ENCODE measurements at places on chromosomes 6 and 20.

GRCh38 chr6:6900569-6901204 is 207.1 kb upstream of the RREB1 start:
- DNase-seq, result no peak

DNA sequence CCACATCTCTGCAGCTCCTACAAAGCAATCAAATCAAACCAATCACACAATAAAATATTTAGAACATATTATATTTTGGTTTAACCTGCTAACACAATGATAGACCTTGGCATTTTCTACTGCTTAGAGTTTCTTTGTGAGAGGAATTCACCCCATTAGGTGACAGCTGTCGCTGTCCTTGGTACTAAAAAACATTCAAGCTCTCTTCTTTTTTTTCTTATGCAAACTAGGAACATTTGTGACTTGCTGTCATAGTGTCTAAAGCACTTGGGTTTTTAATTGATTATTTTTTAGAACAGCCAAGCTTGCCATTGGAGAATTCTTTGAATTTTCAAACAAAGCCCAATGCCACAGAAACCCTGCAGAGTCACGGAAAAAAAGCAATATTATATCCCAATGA is 46.4 kb downstream of the CNR1 start:
- DNase-seq, result no peak

GRCh38 chr6:157075549-157076450 is 247.5 kb downstream of the TMEM242 start:
- DNase-seq, result no peak

DNA sequence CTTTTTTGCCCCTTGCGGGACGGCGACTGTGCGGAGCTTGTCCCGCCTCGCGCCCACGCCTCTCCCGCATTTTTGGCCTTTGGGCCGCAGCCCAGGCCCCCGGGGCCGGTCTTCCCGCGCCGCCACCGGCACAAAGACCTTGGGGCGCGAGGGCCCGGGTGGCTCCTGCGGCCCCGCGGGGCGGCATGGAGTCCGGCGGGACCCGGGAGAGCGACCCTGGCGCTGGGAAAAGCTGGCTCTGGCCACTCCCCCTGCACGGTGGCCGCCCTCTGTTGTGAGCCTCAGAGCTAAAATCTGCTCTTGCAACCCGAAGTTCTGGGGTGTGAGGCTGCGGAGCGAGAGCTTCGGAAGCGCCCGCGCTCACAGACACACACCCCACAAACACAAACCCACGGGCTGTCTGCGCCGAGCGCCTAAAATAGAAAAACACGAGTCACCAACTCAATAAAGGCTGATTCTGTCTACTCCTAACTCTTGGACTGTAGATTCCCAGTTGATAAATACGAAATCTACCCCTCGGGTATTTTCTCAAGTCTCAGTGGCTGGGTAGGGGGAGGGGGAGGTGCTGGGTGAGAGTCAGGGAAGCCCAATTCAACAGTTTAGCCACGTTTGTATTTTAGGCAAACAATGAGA is 496 bp upstream of the BEND3 start:
- DNase-seq, result no peak

DNA sequence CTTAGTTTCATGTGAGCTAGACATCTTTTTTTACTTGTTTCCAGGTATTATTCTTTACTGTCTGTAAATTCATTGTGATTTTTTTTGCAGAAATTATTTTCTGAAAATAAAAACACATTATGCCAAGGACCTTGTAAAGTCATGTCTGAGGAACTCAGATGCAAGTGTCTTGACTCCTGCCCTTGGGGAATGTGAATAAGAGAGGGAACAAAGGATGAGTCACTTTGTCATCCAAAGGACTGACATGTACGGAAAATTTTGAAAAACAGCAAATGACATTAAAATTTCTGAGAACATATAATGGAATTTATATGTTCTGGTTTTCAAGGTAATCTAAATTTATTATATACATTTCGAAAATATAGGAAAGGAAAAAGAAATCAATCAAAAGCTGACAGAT is 660.4 kb downstream of the CD109 start:
- DNase-seq, result no peak

DNA sequence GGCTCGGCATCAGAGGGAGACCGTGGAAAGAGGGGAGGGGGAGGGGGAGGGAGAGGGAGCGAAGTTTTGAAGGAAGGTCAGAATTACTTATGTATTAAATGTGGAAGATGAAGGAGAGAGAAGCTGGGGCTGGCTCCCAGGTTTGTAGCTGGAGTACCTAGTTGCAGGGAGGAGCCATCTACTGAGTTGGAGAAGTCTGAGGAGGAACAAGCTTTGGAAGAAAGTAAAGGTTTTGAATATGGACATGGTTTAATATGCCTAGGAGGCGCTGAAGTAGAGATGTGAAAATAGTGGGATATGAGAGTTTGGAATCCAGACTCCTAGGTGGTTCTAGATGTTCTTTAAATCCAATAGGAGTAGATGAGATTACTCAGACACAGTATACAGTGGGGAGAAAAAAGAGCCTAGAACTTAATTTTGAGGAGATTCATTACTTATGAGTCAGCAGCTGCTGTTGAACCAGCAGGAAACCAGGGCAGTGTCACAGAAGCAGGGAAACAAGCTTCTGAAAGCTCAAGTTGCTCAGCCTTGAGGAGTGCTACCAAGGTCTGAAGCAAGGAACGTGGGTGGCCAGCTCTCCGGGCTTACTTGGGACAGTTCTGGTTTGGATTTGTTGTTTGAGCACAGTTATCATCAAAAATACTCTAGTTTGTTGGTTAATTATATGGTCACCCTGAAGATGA is 149.3 kb downstream of the UTRN start:
- DNase-seq, result no peak

- DNase-seq, result no peak
Observed at GRCh38 chr6:102742754-102743356, 1349.3 kb downstream of the GRIK2 start.

DNA sequence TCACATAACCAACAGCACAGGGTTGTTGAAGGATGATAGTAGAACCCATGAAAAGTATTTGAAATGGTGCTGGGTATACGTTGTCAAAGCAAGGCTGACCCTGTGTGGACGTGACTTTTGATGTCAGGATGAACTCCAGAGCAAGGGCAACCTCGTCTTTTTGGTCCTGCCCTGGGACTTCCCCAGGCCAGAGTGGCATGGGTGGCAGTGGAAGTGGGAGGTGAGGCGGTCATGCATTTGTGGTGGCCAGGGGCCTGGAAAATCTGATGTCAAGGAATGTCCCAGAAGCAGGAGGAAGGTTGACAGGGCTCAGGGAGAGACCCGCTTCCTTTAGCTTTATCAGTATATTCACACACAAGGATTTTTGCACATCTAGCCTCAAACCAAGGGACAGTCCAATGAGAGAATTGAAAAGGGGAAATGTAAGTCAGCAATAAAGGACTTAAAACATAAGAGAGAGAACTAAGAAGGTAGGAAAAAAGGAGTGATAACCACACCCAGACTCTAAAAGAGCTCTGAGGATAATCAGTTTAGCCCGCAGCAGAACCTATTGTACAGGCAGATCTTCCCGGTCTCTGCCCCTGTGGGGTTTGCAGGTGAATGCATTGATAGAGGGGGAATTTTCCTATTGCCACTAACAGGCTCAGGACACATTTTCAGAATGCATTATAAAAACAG is 98.8 kb upstream of the HDGFL1 start:
- DNase-seq, result no peak

Measured in activated T-helper 9 cell treated with anti-CD3 and anti-CD28 coated beads, Interleukin-2, amount 50 U/mL, for 16 hours (primary cell).